Right atrium auricular region (tissue), 2 donors: ENCODE measurements at places on chromosomes 6 and 20. TPM values are rescaled to one million over a fixed set of nuclear protein-coding genes. Genes with fewer than 3 reads are reported as not detected.

DNA sequence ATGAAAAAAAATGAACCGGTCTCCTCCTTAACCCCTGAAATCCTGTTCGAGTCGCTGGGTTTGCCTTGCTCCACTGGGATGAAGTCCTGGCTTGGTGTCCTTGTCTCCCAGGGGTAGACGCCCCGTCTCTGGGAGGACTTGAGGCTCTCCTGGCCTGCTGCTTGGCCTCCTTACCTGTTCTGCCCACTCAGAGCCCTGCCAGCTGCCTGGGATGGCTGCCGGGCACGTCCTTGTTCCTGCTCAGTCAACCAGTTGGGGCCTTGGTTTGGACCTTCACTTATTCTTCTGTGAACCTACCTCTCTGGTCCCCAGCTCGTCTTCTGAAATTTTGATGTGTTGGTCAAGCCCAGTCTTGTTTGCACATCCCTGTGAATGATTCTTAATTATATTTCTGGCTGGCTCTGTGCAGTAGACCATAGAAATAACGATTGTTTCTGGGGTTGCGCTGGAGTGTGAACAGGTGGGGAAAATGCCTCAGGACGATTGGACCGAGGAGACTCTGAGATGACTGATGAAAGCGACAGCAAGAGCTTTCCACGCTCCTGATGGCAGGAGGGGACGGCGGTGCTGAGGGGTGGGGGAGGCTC lies 126.5 kb upstream of the ESR1 start:
- no peak for DNase-seq

DNA sequence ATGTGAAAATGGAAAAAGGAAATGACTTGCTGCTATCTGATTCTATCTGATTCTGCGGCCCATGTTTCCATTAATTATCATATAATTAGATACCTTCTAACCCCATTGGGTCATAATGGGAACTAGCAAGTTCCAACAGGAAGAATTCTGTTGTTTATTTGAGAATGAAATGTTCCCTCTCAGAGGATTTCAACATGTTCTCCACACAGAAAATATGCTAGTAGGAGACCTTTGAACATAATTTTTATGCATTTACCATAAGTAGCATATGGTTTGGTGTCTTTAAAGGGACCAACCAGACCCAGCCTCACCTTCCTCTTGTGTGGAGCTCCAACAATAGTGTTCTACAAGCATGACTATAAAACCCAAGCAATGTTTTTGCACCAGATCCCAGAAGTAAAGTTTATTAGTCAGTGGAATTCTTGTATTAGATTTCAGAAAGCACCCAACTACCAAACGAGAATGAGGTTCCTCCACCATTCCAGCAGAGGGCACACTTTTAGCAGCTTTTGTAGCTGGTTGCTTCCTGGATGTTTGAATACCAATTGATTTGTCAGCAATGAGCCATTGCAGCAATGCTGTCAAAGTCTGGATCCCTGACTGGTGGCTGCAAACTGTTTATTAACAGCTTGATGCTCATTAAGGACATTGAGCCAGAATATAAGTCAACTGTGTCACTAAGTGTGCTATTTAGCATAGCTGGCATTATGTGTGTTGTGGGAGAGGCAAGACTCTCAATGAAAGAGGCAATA lies 143.6 kb upstream of the GJE1 start:
- DNase-seq = no peak

DNA sequence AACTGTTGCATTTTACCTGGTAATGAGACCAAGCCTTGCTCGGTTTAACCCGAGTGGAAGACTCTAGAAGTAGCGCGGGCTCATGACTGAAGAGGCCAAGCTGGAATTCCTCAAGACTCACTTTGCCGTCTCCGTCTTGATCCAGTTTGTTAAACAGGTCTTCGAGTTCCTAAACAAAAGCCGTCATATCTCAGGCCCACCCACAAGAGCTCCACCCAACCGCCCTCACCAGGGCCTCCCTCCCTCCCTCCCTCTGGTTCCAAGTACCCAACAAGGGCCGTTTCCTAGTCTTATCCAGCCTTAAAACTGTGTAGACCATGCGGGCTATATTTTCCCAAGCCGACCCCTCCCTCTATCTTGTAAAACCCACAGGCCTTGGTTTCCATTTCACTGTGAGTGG lies 81.4 kb downstream of the NINL start:
- no peak for DNase-seq

DNA sequence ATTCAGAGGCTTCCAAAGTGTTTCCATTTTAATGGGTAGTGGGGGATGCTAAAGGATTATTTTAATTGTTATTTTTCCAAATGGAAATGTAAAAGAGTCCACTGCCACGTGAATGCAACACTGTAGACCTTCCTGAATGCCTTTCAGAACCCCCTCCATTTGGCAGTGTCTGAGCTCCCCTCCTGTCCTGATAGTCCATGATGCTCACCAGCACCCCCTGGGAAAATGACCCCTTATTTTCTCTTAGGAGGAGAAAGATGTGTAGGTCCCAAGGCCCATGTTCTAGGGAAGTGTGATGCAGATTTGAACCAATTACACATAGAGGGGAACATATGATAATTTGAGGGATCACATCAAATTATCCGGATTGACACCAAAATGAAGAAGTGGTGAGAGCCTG lies 46.8 kb upstream of the SH3BGRL2 start:
- DNase-seq = no peak

GRCh38 chr6:157647261-157647915 lies 175.7 kb upstream of the SNX9 start:
- no peak for DNase-seq

Gene CDKN1A
- total RNA-seq = 63.8 TPM

Gene FGD2
- 4.9 TPM for total RNA-seq

Gene ZBTB9
- total RNA-seq = 4.1 TPM

Gene CLIC1
- 194 TPM for total RNA-seq
